ENCODE measurements at places on chromosomes 7 and 10.

DNA sequence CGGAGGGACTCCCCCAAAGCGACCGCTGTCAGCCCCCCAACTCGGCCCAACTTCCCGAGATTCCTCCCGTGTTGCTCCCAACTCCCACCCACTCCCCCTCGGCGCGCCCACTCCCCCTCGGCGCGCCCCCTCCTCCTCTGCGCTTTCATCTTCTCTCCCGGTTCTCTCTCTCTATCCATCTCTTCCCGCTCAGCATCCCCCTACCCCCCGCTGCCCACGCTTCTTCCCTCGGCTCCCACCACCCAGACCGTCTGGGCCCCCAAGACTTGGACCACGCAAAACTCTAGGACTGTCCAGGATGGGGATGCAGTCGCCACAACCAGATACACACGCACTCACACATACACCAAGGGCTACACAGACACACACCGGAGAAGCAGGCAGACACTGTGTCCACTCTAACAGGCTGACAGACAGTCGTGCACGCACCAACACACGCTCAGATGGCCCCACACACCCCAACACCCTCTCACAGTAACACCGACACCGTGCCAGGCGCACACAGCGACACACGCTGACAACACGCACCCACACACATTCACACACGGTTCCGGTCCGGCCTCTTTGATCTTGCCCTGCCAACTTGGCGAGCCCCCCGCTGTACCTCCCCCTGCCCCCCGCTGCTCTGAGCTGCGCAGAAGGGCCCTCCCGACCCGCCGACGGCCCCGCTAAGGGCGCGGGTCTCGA, 1.1 kb downstream of the GRID1 start:
- no peak for DNase-seq

DNA sequence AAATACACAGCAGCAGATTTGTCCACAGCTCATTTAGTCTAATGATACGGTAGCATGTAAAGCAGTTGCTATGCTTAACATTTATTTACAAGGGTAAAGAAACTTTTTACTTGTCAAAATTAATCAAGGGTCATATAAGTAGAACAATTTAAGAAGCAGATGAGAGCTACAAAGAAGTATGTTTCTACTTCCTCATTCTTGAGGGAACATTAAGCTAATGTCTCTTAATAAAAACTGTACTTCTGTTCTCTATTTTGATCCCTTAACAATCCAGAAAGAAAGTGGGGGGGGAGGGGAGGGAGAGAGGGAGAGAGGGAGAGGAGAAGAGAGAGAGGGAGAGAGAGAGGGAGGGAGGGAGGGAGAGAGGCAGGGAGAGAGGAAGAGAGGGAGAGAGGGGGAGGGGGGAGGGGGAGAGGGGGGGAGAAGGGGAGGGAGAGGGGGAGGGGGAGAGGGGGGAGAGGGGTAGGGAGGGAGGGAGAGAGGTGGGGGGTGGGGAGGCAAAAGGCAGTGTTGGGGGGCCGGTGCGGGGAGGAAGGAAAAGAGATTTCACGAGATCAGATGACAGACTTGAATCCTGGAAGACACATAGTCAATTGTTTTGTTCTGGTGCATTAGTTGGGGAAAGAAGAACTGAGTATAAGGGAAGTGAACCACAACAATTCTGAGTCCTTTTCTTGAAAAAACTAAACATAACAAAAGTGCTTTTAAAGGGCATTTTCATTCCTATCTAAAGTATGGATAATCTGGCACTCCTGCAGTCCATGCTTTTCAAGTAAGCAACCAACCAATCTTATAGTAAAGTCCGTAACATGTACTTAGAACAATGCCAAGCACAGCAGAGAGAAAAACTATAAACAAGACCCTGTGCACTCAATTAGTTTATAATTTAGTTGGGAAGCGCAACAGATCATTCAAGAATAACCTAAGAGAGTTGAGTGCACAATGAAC, 128.0 kb downstream of the USP6NL start:
- no peak for DNase-seq

GRCh38 chr10:61903221-61903927, 1.9 kb downstream of the ARID5B start:
- DNase-seq, result peak; percentile 59

DNA sequence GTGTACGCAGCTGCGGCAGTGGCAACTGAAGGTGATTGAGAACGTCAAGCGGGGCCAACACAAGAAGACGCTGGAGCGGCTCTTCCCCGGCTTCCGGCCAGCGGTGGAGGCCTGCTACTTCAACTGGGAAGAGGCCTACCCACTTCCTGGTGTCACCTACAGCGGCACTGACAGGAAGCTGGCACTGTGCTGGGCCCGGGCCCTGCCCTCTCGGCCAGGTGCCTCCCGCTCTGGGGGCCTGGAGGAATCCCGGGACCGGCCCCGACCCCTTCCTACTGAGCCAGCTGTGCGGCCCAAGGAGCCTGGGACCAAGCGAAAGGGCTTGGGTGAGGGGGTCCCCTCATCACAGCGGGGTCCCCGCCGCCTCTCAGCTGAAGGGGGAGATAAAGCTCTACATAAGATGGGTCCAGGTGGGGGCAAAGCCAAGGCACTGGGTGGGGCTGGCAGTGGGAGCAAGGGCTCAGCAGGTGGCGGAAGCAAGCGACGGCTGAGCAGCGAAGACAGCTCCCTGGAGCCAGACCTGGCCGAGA, 6.5 kb downstream of the ZSWIM8 start:
- DNase-seq, result no peak

DNA sequence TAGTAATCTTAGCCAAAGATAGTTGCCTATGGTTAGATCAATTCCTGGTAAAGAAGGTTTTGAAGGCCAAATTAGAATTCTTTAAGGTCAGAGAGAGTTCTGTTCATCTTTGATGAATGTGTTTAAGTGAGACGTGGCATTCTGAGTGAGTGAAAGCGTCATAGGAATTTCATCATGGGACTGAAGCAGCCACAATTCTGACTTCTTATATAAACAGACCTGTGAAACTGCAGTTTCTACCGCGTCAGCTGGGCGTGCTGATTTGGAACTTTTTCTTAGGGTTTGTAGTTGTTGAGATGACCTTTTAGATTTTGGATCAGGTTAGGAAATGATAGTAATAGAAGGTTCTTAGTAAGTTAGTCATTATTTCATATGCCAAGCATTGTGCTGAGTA, 103.8 kb downstream of the CNNM2 start:
- DNase-seq, result peak; percentile 14

- DNase-seq, result no peak
These were observed 23.0 kb upstream of the ING3 start for GRCh38 chr7:120927454-120928103.

- peak; percentile 71 for DNase-seq
These were observed 9.6 kb upstream of the AGR3 start for GRCh38 chr7:16891338-16891737.

DNA sequence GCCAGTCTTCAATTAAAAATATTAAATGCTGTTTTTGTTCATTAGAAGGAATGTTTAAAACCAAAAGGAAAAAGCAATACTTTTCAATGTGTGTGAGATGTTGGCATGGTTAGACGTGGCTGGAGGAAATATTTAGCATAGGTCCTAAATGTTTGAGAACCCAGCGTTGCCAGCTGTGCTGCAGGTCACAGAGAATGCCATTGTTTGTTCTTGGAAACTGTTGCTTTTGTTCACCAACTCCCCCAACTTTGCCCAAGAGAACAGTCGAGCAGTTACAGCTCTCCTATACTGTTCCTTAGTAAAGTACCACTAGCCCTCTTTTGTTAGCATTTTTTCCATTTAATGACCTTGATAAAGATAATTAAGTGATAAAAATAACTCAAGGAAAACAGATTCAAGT, 44.5 kb upstream of the ELMO1 start:
- DNase-seq, result no peak

DNA sequence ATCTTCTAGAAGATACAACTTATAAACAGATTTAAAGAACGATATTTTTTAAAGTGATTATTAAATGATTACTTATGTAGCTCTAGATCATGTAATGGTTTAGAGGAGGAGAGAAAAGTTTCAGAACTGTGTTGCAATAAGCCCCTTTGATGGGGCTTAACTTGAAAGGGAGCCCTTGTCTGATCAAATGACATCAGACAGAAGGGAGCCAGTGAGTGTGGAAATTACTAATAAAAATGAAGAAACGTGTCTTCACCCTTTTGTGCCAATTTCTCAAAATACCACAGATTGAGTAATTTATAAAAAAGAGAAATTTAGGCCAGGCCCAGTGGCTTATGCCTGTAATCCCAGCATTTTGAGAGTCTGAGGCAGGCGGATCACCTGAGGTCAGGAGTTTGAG, 318.2 kb downstream of the EXOC4 start:
- no peak for DNase-seq

DNA sequence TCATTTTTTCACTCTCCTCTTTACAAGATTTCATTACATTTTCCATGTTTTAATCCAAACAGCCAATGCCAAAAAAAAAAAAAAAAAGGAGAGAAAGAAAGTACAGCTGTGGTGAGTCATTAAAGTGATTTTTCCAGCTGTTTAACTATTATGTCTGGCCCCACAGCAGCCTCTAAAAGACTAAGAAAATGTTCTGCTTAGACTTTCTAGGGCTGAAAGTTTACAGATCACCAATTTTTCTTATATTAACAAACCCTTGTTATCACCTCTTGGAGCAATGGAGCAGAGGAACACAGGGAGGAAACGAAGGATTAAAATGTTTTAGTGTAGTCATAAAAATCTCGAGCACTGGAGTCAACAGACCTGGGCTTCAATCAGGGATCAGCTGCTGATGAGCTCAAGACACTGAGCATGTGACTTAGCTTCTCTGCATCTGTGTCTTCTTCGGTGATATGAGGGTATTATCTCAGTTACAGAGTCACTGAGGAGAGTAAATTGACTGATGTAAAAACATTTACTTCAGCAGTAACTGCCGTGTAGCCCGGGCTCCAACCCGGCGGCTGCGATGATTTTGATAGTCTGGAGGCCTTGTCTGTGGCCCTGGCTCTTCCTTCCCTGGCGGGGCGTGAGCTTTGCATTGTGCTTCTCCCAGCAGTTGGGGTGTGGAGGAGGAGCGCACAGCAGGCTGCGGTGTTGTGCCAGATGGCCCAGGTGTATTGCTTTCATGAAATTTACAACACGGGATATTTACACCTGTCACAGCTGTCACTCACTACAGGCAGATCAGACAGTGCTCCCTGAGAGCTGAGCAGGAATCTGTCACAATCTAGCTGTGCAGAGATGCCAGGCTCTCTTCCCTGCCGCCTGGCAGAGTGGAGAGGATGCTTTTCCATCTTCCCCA, 298.3 kb upstream of the FZD8 start:
- DNase-seq, result peak; percentile 24

- DNase-seq, result peak; percentile 43
These were observed 20.5 kb downstream of the ZRANB1 start for GRCh38 chr10:124962421-124962820.

DNA sequence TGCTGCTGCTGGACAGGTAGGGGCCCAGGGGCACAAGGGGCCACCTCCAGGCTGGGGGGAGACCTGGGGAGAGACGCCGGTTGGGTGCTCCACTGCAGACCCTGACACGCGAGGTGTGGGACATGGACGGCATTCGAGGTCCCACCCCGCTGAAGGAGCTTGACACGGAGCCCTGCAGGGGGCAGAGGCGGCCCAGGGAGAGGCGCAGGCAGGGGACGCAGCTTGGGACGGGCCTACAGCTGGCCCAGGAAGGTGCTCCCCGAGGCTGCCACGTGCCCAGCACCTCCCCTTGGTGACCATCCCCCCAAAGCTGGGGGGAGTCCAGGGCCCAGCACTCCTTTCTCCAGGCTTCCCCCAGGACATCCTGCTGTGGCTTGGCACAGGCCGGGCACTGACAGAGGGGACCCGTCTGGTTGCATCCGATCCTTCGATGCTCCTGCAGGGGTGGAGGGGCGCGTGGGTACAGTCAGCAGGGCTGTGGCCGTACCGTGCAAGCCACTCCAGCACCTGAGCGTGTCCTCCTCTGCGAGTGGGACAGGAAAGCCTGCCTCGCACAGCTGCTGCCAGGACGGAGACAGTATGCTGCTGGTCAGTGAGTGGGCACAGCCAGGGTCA, 174.4 kb downstream of the ELFN1 start:
- no peak for DNase-seq

GRCh38 chr7:70347463-70348254, 749.4 kb downstream of the AUTS2 start:
- no peak for DNase-seq

GRCh38 chr7:29878081-29878688, 71.9 kb downstream of the WIPF3 start:
- peak; percentile 47 for DNase-seq

- DNase-seq, result no peak
These were observed 502.6 kb downstream of the NRG3 start for GRCh38 chr10:82377608-82378007.

GRCh38 chr7:130683026-130683425, 3.3 kb downstream of the TSGA13 start:
- DNase-seq, result no peak

DNA sequence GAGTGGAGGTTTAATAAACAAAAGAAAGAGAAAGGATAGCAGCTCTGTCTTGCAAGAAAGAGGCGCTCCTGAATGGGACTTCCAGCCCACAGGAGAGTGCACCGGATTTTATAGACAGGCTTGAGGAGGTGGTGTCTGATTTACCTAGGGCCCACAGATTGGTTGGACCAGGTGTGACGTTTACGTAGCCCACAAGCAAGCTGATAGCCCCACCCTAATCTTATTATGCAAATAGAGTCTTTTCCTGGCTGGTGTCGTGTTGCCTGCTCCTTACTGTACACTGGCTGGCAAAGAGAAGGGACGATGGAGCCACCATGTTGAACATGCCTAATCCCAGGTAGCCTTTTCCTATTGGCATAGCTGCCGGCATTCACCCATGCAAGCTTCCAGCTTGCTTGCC, 319.7 kb upstream of the POM121L12 start:
- no peak for DNase-seq

- DNase-seq, result no peak
These were observed 280.8 kb downstream of the TNS3 start for GRCh38 chr7:47301105-47301477.

DNA sequence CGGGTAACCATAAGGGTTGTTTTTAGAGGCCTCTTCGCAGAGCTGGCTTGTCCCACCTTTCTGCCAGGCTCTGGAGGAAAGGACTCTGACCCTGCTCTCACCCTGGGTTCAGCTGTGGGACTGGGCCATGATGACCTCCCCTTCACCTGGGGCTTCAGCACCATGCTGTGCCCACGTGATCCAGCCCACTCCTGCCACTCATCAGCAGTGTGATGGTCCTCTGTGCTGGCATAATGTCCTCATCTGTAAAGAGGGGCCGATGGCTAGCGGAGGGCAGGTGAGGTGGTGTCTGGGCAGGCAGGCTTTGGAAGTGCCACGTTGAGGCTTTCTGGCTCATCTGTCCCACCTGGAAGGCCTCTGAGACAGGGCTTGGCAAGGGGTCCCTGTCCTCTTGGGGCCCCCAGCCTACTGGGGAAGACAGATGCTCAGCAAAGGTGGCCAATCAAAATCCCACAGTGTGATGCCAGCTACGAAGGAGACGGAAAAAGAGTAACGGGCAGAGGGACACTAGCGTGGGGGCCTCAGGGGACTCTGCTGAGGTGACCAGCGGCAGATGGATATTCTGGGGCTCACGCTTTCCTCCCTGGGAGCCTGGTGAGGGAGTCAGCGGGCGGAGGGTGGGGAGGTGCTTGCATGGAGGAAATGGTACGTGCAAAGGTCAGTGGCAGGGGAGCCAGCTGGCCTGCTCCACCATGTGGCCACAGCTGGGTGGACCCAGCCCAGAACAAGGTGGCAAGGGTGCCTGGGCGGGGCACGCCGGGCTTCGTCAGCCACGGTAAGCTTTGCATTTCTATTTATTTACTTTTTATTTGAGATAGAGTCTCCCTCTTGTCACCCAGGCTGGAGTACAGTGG, 5.4 kb downstream of the LRWD1 start:
- no peak for DNase-seq

GRCh38 chr10:32795598-32796183, 162.3 kb downstream of the ITGB1 start:
- peak; percentile 46 for DNase-seq
